Fibroblast of upper back skin (primary cell): ENCODE measurements at places on chromosomes 3 and 15.
A peak's percentile ranks its signal among the peaks of the same experiment; 100 is the strongest.

DNA sequence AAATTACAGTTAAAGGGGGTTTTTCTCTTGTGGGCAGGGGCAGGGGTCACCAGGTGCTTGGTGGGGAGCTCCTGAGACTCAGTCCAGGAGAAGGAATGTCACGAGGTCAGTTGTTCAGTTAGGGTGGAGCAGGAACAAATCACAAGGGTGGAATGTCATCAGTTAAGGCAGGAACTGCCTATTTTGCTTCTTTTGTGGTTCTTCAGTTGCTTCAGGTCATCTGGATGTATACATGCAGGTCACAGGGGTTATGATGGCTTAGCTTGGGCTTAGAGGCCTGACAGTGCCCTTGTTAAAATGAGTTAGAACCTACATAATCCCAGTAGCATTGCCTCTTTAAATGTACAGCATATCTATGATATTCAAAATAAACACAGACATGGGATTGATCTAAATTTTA is 120.2 kb upstream of the CHD2 start:
- DNase-seq: no peak

DNA sequence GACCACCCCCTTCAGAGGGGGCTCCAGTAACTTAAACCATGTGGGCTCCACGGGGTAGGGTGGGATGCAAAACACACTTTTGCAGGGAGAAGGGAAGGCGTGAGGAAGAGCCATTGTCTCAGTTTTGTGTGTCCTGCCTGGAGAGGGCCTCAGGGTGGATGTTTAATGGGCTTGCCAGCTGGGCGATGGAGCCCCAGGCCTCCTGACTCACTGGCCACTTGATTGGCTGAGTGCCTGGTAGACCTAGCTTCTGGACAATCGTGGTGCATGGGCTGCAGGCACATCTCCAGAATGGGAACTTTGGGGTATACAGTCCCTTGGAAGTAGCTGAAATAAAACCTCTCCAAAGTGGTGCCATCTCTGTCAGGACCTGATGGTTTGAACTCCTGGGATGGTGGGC is 118.3 kb upstream of the MRPS22 start:
- DNase-seq: no peak

DNA sequence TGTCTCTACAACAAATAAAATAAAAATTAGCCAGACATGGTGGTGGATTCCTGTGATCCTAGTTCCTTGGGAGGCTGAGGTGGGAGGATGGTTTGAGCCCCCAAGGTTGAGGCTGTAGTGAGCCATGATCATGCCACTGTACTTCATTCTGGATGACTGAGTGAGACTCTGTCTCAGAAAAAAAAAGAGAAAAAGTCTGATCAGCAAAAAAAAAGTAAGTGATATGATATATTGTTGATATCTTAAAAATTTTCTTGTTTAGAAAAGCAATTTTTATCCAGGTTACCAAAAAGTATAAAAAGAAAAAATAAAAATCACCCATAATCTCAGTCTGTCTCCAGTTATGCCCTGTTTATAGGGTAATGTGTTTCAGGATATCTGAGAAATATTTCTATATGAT is 251.4 kb downstream of the OTOL1 start:
- DNase-seq: no peak

- peak; percentile 100 for DNase-seq
These were observed 55.8 kb upstream of the FAM98B start for GRCh38 chr15:38398134-38398533.

- DNase-seq: no peak
These were observed 109.9 kb downstream of the NSUN3 start for GRCh38 chr3:94172695-94173310.

DNA sequence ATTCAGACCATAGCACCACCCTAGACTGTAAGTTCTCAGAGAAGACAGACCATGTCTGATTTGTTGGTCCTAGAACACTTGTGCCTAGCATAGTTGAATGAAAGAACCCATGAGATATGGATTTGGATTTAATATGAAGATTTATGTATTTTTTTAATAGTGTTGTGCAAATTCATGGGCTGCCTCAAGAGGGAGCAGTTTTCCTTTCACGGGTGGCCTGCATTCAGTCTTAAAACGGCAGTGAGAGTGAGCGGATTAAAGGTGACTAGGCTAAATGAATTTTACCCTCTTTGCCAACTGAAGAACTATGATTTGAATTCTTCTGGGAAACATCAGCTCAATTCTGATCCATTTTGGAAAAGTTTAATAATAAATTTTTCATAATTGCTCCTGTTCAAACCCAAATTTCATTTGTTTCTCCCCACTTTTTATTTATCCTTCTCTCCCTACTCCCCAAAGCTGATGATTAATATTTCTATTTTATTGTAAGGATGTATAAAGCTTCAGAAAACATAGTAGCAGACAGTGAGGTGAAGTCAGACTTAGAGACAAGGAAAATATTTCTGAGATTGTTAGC is 67.3 kb downstream of the MORC1 start:
- peak; percentile 10 for DNase-seq

DNA sequence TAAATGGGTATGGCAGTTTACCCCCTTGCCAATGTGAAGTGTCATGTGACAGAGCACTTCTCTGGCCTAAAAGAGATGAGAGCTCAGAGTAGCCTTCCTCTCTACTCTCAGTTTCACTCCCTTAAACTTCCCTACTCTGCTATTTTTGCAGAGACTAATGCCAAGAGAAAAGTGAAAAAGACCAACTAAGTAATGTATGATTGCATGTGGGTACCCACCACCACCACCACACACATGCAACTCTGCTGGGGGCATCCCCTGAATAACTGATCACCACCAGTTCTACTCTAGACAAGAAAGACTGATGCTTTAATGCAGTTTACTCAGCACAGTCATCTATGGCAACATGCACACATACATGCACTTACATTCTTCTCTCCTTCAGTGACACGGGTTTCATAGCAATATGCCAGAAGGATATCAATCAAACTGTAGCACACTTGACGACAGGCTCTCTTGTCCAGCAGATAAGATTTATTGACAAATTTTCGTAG is 31.3 kb downstream of the SHQ1 start:
- peak; percentile 54 for DNase-seq

DNA sequence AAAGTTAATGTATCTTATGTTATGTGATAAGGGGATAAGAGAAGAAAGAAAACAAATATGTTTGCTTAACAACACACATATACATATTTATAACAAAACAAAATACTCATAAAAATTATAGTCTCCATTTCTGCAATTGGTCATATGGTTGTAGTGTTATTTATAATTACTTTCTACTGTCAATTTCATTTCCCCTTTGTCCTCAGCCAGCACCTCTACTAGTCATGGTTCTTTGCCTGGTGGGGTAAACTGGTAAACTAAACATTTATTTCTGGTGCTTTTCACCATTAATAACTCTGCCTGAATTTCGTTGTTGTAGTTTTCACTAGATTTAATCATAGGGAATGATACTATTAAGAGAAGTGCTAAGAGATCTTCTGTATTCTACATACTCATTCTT is 88.0 kb upstream of the ALCAM start:
- DNase-seq: no peak

GRCh38 chr15:51668446-51668845 is 12.9 kb upstream of the SCG3 start:
- no peak for DNase-seq

- no peak for DNase-seq
These were observed 402.2 kb upstream of the CFAP20DC start for GRCh38 chr3:59451800-59452746.

GRCh38 chr3:36813305-36813704 is 49.0 kb upstream of the DCLK3 start:
- DNase-seq: no peak

- no peak for DNase-seq
These were observed 204.8 kb downstream of the RSRC1 start for GRCh38 chr3:158314426-158315357.

GRCh38 chr3:50276762-50277101 is 2.2 kb upstream of the LSMEM2 start:
- no peak for DNase-seq

- no peak for DNase-seq
These were observed 847.6 kb upstream of the ALCAM start for GRCh38 chr3:104519068-104519467.

DNA sequence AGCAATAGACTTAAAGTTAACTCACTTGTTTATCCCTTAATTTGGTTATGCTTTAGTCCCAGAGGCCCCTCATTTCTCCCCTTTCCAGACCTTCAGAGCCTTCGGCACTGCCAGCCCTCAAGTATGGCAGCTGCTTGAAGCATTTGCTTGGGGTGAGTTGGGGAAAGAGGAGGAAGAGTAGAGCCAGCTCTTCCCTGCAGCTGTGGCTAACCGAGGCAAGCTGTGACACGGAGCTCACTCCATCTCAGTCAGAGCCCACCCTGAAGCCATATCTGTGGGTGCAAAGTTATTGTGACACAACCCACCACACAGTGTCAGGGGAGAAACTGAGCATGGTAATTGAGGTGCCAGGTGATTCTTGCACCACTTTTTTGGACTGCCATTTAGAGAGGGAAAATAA is 66.1 kb downstream of the FILIP1L start:
- DNase-seq: no peak

DNA sequence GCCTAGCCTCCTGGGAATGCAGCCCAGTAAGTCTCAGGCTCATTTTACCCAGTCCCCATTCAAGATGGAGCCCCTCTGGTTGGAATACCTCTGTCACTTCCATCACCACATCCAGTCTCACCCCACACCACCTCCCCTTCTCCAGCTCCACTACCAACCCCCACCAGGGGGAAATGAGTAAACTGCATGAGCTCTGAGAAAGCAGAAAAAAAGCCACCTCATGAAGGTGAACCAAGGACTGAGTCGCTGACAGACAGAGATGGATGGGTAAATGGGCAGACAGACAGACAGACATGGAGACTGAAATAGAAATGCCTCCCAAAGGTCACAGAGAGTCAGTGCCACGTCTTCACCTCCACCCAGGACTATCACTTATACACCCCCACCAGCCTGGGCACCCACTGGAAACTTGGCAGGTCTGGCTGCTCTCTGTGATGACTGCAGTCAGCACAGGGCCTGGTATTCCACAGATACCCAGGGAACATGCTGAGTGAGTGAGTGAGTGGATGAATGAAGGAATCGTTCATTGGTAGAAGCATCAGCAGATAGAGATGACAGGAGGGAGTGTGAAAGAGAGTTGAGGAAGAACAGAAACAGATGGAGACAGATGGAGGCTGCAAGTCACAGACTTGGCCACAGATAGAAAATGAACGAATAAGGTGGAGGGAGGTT is 4.9 kb upstream of the LOXL1 start:
- DNase-seq: no peak

DNA sequence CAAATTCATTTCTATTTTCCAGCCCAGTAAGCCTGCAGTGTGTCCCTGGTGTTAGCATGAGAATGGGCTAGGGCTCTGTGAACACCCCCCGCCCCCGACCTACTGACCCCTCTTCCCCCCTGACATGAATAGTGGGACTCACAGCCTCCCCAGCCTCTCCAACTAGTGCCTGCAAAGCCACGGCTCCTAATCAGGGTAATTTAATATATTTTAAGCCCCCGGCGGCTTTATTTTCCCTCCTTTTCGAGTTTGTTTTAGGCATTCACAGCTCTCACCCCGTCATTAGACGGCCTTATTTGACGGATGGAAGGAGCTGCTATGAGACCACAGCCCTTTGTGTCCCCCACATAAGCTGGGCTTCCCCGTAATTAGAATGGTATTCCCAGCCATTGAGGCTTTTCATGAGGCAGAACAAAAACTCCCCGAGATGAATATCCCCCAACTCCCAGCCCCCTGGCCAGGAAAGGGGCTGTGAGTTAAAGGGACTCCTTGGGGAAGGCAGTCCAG is 78.3 kb upstream of the POLG start:
- DNase-seq: no peak

DNA sequence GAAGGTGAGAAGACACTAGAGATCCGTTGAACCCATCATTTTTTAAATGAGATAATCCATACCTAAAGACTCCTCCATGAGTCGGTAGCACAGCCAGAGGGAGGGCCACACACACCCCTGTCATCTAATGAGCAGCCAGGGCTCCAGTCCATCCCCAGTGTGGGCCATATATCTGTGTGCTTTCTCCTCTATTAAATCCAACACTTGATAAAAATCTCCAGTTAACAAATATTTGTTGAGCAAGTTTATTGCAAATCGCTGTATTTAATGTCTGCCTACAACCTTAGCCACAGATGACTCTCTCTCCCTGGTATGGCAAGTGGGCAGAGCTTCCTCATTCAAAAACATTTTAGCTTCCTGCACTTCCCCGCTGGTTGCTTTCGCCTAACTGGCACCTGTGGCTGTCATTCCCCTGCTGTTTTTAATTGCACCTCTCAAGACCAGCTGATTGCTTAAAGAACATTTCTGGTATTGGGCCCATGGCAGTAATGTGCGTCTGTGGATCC is 82.8 kb downstream of the SMAD3 start:
- peak; percentile 50 for DNase-seq

- no peak for DNase-seq
These were observed 45.9 kb upstream of the SEC61A1 start for GRCh38 chr3:128006061-128007032.

GRCh38 chr3:54866251-54866650 is 61.6 kb downstream of the LRTM1 start:
- DNase-seq: no peak

DNA sequence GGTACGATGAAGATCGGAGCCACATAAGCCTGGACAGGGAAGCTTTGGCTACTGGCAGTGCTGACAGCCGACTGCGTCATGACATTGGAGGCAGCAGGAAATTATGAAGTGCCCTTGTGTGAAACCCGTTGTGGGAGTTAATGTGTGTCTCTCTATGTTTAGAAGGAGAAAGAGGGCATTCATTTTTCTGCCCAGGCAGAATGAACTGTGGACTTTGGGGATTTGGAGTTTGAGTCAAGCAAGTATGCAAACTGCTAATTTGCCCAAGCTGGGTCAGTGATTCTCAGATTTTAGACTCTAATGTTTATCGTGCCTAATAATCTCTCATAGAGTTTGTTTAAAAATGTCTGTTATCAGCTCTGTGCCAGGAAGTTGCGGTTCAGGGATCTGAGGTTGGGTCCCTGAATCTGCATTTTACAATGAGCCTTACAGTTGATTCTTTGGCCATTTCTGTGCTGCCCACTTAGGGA is 5.6 kb downstream of the CTXND1 start:
- no peak for DNase-seq

- peak; percentile 13 for DNase-seq
These were observed 589 bp downstream of the NEIL1 start for GRCh38 chr15:75347222-75348033.

DNA sequence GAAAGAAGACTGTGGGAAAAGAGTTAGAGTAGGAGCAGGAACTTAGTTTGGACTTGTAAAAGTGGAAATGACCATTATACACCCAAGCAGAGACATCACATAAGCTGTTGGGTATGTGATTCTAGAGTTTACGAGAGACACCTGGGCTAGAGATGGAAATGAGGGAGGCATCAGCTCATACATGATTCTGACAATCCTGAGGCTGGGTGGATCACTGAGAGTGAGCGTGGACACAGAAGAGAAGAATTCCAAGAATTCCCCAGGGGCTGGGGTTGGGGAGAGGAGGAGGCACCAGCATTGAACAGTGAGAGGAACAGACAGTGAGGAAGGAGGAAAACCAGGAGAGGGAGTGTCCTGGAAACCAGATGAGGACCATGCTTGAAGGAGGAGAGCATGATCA is 113.5 kb downstream of the KCNAB1 start:
- DNase-seq: peak; percentile 35

GRCh38 chr3:157317895-157318294 is 118.8 kb upstream of the PTX3 start:
- peak; percentile 38 for DNase-seq

GRCh38 chr3:101938262-101938847 is 89.0 kb downstream of the NFKBIZ start:
- DNase-seq: no peak

GRCh38 chr3:165640970-165641369 is 196.3 kb downstream of the BCHE start:
- DNase-seq: no peak
